ENCODE measurements at places on chromosomes 16 and 17.
A peak's percentile ranks its signal among the peaks of the same experiment; 100 is the strongest.

GRCh38 chr16:86905302-86905701, 327.0 kb downstream of the FOXL1 start:
- no peak for DNase-seq

DNA sequence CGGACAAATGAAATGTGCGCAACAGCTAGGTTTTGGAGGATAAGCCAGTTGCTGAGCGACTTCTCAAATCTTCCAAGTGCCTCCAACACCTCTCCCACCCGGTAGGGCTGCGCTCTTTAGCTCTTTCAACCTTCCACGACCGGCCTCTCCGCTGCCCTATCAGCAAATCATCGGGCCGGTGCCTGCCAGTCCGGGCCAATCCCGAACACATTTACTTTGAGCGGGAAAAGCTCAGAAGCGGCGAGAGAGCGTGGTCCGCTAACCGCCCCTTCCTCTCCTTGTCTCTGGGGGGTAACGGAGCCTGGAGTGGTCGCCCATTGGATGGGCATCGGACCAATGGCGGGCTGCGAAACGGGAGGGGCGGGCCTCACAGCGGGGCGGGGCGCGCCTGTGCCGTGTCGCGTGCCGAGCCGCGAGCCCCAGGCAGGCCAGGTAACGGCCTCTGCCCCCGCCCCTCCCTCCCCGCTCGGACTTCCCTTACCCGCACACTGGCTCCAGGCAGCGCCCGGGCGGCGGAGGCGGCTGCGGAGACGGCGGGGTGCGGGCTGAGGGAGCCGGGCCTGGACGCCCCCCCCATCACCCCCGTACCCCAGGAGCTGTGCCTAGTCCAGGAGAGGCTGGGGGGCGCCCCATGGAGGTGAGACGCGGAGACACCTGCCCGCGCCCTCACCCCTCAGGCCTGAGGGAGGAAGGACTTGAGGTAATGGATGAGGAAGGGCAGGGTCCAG, at the start of gene MEIOC:
Gene MEIOC (plus strand): TSS at position 486 of the 728 bp plus-strand sequence. CDS start 146 bp downstream, at position 632.
- DNase-seq: peak; percentile 85

DNA sequence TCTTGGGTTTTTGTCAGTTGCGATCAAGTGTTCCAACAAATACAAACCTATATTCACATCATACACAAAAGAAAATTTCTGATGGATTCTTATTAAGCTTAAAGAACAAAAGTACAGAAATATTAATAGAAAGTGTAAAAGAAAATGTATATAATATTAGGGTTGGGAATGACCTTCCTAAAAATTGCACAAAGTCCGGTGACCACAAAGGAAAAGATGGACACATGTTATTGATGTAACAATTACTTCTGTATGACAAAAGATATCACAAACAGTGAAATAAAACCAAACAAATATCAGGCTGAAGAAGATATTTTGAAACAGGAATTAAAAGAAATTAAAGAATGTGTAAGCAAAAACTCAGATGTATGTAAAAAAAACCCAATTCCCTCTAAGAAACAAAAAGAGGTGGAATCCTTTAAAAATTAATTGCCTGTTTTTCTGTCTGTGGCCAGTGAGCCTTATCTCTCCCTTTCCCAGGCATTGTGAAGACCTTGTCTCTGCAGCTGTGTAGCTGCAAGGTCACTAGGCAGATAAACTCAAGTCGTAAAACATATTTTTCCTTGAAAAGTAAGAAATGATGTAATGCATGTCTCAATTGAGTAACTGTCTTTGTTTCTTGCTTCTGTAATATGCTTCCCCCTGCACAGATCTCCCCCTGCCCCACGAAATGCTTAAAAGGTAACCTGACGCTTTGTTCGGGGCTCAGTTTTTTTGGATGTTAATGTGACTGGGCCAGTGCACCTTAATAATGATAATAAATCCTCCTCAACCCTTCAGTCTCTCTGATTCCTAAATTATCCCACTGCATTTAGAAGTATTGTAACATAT, 2.8 kb downstream of the ST6GALNAC1 start:
- DNase-seq: no peak

GRCh38 chr17:76710863-76711611, at the start of gene MXRA7:
TSS of gene MXRA7 (minus strand) at chr17:76710965. CDS start at chr17:76710946, 19 bp downstream.
- peak; percentile 76 for DNase-seq

GRCh38 chr16:28264656-28265055, 27.7 kb upstream of the SBK1 start:
- no peak for DNase-seq

DNA sequence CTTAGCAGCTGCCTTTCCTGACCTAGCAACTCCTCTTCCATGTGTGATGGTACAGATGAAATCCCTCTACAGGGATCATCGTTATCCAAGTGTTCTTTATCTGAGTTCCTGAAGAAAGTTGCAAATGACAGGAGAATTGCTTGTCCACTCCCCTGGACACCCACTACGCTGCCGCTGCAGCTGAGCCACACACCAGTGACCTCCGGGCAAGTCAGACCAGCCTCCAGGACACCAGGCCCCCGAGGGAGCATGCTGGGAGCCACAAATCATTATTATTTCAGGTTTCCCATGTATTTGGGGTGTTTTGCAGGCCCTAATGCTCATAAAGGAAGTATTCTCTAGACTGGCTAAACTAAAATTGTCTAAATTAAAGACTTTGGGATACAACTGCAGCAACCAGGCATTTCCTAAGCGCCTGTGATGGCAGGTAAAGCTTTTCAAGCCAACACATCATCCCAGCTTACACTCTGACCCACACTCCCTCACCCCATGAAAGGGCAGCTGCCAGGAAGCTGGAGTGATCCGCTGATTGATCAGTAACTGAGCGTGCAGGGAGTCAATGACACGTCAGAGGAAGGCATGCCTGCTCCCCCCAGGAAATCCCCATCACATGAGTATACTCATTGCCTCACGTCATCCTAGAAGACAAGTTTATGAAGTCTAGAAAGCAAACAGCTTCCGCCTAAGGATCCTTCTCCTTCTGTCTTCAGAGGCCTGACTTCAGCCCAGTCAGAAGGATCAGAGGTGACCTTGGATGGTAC, 14.4 kb downstream of the FA2H start:
- no peak for DNase-seq

DNA sequence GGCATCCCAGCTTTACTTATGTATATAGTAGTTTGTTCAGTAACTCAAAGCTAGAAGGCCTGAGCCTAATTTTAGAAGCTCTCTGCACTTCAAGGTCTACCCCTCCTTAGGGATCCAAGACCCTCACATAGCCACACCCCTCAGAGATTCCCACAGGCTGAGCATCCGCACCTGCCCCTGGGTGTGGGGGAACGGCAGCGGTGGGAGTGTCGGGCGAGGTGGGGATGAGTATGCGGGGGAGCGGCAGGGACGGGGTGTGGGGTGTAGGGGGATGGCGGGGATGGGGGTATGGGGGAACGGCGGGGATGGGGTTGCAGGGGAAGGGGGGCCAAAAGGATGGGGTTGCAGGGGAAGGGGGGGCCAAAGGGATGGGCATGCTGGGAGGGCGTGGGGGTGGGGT, 24.9 kb upstream of the BEAN1 start:
- DNase-seq: no peak

DNA sequence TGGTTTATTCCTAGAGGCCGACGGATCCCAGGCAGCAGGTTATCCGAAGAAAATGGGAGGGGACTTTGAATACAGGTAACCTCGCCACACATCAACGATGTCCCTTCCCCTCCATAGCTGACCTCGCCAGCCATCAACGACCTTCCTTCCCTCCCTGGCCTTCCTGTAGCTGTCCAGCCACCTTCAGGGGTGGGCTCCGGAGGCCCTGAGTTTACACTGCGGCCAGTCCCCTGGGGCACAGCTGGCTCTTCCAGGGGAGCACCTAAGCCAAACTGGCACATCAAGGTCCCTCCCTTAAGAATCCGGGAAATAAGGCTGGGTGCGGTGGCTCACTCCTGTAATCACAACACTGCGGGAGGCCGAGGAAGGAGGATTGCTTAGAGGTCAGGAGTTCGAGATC, 10.1 kb upstream of the RPH3AL start:
- no peak for DNase-seq

DNA sequence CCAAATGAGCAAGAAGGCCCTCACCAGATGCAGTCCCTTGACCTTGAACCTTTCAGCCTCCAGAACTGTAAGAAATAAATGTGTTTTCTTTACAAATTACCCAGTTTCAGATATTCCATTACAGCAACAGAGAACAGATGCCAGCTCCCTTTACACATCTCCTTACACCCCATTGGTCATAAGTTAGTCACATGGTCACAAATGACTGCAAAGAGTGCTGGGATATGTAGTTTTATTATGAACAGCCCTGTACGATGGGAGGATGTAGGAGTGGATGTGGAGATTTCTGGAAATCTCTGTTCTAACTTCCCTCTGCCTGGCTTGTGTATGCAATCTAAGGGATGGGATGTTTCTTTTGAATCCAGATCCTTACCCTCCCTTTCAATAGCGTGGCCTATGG, 13.3 kb upstream of the RPL38 start:
- DNase-seq: peak; percentile 70

GRCh38 chr17:30279156-30279555, 12.6 kb downstream of the BLMH start:
- DNase-seq: no peak

DNA sequence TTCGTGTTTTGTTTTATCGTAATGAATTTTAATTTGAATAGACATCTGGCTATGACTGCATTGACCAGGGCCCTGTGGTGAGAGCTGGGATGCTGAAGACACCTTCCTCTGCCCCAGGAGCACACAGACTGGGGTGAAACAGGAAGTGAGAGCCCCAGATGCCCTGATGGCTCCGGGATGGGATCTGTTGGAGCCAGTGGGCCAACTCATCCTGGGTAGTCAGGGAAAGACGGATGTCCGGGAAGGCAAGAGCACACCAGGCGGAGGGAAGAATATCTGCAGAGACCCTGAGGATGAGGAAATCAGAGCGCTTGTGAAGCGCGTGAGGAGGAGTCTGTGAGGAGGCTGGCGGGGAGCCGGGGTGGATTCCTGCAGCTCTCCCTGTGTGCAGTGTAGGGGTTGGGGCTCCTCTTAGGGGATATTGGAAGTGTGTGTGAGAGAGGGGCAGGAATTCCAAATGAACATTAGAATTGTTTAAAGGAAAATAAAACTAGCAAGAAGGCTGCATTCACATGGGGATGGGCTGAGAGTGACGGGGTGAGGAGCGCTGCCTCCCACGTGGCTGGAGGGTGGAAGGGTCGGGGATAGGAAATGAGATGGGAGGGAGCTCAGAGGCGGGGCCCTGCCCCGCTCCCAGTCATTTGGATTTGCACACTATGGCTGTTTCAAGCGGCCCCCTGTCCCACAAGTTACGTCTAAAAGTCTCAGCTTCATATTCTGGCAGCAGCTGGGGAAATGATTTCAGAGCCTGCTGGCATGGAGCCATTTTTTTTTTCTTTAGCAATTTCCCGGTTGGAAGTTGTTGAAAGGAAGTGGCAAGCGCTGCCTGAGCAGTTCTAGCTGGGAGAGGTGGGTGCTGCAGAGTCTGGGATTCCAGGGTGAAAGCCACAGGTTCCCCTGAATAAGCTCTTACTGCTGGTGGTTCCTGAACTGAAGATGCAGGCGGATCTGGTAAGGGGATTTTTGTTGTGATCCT, 71.2 kb upstream of the LGALS9 start:
- no peak for DNase-seq

DNA sequence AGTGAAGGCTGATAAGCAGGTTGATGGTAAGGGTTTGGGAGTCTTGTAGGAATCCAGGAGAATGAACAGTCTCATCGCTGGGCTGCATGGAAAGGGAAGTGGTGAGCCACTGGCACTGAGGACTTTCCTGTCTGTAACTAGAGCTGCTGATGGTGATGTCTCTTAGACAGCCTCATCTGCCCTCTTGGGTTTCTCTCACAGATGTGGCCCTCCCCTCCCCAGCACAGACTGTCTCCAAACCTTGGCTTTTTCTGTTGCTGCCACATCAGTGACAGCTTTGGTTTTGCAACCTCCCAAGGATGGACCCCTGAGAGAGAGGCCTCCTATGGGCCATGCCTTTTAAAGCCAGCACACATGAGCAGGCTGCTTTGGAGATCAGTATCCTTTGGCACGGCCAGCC, 16.9 kb downstream of the PLCG2 start:
- no peak for DNase-seq

DNA sequence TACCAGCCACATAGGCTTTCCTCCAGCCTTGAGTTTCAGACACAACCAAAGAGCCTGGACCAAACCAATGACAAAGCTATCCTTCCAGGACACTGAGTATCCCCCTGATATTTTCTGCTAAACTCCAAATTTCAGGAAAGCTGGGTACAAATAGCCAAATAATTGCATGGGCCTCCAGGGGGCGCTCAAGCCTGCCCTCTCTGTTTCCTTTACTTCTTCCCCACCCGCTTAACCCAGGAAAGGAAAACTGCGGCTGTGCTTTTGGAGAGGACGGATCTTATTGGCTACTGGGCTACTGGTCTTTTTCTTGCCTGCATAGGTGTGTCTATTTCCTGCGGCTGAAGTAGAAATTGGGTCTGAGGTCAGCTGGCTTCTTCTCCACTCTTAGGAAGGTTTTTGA, 30.1 kb downstream of the GNGT2 start:
- DNase-seq: peak; percentile 79

- DNase-seq: no peak
Observed at GRCh38 chr16:82405736-82406135, 221.0 kb upstream of the CDH13 start.

DNA sequence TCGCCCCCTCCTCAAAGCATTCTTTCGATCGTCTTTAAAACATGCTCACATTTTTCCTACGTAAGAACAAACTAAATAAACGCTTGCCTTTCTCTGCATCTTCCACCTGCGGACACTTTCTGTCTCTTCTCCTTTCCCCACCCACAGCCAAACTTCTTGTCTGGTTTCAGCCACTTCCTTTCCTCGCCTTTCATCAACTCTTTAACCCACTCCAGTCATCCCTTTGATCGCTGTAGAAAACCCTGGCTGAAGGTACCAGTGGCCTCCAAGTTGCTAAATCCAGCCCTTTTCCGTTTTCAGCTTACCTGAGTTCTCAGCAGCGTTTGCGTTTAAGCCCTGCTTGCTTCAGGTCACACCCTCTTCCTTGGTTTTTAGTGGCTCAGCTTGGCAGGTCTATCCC, 483 bp downstream of the RPA1 start:
- peak; percentile 21 for DNase-seq

DNA sequence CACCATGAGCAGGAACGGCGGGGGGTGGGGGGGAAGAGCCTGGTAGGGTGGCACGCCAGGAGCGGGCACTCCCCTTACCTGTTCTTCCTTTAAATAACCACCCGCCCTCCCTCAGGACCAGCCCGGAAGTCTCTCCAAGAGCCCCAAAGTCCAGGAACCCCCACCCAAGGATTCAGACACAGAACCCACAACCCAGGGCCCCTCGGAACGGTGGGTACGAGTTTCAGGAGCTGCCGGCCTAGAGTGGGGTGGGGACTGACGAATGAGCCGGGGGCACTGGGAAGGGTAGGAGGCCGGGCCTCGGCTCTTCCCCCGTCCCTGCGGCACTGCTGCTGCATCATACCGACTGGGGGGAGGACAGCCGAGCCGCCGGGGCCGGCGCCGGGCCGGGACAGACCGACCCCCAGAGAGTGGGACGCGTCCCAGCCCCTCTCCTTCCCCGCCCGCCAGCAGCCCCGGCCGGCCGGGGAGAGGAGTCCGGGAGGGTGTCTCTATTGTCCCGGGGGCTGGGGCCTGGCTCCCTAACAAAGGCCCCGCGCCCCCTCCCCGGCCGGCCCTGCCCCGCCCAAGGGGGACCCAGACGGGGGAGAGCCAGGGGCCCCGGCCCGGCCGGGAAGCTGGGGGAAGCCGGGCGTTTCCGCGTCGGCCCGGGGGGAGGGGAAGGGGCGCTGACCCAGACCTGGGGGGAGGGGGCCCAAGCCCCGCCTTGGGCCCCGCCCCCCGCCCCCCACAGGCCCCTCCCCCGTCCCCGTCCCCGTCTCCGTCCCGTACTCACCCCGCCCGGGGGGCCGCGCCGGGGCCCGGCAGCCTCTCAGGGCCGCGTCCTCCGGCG, 747 bp downstream of the ATXN7L3 start:
- DNase-seq: peak; percentile 76

All from HEK293T (cell line).